Non-pigmented ciliary epithelial cell (primary cell): ENCODE measurements at places on chromosomes 7 and 10.

- DNase-seq, result no peak
Observed at GRCh38 chr7:29123626-29124190, 22.6 kb downstream of the CPVL start.

DNA sequence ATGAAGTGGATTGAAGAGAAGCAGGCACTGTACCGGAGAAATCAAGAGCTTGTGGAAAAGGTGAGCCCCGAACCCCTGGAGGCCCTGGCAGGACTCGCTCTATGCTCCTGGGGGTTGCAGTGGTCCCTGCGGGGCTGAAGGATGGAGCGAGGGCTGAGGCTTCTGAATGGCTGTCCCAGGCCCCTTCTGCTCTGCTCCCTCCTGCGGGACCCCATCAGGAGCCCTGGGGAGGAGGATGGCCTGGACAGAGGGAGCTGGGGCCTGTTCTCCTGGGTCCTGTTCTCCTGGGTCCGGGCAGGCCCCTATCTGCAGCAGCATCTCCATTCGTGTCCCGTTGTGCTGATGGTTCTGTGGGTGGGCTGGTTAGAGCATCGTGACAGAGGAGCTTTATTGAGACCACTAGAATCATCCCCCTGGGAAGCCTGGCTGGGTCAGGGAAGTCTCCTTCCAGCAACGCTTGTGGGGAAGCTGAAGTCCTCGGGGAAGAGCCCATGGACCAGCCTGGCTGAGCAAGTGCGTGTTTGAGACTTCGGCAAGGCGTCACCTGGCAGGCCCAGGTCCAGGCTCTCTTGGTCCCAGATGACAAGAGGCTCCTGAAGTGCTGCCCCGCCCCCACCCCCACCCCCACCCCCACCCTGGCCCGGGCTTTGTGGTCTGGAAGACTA is 41.1 kb upstream of the DPYSL4 start:
- no peak for DNase-seq

- DNase-seq, result no peak
Observed at GRCh38 chr10:69726850-69727249, 74.9 kb upstream of the COL13A1 start.

- DNase-seq, result no peak
Observed at GRCh38 chr10:24119896-24120295, 89.0 kb upstream of the KIAA1217 start.

GRCh38 chr10:133309720-133310398 is 1.1 kb downstream of the ZNF511 start:
- no peak for DNase-seq

DNA sequence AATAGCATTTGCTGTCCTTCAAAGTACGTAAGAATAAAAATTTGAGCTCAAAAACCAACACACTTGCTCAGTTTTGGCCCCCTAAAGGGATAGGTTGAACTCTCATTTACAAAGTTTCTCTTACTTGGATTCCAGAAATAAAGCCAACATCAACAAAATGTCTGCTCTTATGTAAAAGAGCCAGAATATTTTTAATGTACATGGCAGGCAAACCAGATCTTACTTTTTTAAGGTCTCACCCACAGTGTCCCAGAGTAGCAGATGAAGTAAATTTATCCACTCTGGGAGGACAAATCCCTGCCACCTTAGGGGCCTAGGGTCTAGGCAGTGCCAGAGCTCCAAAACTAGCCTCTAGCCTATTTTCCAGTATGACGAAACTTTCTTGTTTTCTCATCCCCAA is 159.6 kb downstream of the SKAP2 start:
- DNase-seq, result no peak

GRCh38 chr7:46604241-46604661 is 683.2 kb upstream of the IGFBP3 start:
- DNase-seq, result no peak

DNA sequence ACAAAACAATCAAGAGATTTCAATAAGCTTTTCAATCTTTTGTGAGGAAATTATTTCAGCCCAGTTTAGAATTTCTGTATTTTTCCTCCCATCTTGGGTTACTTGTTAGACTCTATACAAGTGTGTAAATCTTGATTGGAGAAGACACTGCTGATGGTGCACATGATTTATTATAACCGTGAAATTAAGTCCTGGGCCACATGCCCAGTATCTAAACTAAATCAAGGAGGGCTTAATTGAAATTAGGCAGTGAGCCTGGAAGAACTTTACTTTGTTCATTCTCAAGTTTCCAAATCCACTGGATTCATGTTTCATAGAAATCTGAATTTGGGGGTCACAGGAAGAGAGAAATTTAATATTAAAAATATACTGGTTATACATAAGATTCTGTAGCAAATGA is 44.5 kb downstream of the CSTF2T start:
- no peak for DNase-seq

- DNase-seq, result no peak
Observed at GRCh38 chr7:710161-710560, 16.3 kb upstream of the DNAAF5 start.

DNA sequence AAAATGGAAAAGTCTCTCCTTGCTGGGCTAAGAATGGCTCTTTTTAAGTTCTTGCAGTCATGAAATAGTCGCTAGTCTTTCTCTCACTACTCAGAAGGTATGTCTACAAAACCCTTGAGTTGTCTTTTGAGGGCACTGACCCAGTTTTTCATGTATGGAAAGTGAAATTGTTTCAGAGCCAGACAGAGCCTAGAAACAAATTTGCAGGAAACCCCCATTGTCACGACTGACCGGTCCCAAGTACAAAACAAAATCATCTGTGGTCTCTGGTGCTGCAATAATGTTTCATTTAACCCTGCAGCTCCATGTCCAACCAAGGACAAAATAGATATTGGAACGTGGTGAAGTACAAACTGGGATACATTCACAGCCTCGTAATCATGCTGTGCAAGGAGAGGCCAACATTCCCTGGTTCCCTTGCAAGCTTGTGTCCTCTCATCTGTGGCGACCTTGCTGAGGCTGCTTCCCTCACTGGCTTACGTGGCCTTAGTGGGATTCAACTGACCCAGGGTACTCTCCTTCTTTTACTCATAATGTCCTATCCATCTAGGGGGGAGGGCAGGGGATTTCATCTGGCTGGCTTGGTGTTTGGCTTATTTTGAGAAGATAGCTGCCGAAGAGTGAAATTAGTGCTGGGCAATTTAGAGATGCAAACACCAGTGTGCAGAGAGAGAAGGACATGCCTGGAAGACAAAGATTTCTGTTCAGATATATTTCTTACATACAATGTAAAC is 172.5 kb downstream of the IPMK start:
- DNase-seq, result no peak

DNA sequence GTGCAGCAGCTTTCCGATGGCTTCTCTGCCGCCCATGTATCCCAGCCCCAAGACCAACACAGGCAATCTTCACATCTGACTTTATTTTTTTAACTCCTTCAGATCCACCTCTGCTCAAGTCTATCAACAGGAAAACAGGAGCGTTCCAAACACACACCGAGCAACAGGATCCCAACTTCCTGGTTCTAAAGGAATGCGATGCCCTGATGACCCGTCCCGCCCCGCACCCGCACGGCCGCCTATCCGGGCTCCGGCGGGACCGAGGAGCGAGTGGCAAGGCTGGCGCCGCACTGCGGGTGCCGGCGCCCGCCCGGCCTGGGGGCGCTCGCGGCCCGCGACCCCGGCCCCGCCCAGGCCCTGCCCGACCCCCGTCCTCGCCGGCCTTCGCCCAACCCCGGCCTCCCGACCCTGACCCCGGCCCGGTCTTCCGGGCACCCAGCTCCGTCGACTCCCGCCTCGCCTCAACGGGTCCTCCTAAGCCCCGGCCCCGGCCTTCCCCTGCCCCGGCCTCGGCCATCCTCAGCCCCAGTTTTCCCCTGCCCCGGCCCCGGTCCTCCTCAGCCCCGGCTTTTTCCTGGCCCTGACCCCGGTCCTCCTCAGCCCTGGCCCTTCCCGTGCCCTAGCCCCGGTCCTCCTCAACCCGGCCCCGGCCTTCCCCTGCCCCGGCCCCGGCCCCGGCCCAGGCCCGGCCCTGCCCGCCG is 730 bp downstream of the LARP4B start:
- DNase-seq, result no peak

GRCh38 chr10:86017841-86018734 is 348.5 kb downstream of the GRID1 start:
- DNase-seq, result no peak

- DNase-seq, result no peak
Observed at GRCh38 chr7:27150568-27151340, 1.6 kb downstream of the HOXA3 start.

DNA sequence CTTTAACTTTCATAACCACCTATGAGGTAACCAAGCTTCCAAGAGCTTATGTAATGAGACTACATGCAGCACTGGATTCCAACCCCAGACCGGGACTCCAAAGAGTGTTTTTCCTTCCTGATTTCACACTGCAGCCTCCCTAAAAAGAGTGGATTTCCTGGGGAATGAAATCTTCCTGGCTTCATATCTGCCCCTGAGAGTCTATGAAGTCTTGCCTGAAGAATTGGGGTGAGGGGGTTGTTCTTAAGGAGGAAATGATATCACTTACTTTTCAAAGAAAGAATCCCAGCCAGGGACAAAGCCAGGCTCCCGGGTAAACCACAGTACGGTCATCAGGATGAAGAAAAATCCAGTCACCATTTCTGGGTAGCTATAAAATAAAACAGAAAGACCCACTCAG is 29.7 kb downstream of the STMP1 start:
- DNase-seq, result no peak

DNA sequence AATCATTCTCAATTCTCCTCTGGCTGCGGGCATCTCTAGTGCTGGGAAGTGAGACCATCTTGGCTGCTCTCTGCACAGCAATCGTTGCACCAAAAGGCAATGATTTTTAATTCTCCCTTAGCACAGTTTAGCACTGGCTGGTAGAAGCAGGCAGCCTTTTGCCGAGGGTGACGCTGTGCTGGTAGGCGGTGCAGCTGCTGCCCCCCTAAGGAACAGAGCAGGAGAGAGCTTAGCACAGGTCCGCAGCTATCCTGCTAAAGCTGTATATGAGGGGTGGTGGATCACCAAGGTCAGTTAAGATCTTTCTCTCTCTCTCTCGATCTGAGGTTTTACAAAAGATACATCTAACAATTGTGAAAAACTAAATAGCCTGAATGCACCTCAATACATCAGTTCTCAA is 390.1 kb downstream of the GATA3 start:
- no peak for DNase-seq

GRCh38 chr10:11135709-11136108 is 118.0 kb downstream of the CELF2 start:
- DNase-seq, result no peak

GRCh38 chr7:49776994-49777393 is 3.6 kb downstream of the VWC2 start:
- DNase-seq, result no peak

- DNase-seq, result no peak
Observed at GRCh38 chr7:91569728-91570457, 305.7 kb downstream of the FZD1 start.

GRCh38 chr7:105782391-105783042 is 93.9 kb downstream of the ATXN7L1 start:
- peak; percentile 76 for DNase-seq

- no peak for DNase-seq
Observed at GRCh38 chr7:104552102-104552501, 223.7 kb downstream of the LHFPL3 start.

GRCh38 chr7:82481499-82482097 is 38.0 kb upstream of the CACNA2D1 start:
- no peak for DNase-seq

DNA sequence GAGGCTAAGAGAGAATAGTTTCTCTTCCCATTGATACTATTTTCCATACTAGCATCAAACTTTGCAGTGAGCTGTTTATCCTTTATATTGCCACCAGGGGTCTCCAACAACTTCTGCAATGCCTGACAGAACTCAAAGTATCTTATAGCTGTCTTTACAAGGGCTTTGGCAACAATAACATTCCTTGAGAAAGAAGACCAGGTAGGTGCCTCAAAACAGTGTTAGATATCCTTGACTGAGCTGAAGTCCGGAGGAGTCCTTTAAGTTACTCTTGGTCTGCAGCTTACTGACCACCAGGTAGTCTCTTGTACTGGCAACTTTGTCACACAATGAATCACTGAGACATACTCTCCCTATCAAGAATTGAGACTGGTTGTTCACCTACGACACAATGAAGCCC is 30.0 kb upstream of the TES start:
- DNase-seq, result no peak

DNA sequence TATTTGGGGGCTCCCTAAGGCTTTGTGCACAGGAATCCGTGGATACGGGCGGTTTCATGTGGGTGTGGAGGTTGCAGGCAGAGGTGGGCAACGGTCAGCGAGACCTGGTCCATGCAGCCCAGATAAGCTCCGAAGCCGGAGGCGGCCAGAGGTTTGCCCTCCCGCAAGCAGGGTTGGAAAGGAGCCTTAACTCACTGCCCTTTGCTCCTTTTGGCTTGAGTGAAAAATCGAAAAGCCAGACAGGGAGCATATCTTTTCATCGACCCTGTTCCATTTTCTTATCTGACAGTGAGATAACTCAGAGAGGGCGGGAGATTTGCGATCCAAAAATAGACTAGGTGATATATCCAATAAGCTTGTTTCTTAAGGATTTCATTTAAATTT is 1.5 kb downstream of the GRM3 start:
- no peak for DNase-seq

DNA sequence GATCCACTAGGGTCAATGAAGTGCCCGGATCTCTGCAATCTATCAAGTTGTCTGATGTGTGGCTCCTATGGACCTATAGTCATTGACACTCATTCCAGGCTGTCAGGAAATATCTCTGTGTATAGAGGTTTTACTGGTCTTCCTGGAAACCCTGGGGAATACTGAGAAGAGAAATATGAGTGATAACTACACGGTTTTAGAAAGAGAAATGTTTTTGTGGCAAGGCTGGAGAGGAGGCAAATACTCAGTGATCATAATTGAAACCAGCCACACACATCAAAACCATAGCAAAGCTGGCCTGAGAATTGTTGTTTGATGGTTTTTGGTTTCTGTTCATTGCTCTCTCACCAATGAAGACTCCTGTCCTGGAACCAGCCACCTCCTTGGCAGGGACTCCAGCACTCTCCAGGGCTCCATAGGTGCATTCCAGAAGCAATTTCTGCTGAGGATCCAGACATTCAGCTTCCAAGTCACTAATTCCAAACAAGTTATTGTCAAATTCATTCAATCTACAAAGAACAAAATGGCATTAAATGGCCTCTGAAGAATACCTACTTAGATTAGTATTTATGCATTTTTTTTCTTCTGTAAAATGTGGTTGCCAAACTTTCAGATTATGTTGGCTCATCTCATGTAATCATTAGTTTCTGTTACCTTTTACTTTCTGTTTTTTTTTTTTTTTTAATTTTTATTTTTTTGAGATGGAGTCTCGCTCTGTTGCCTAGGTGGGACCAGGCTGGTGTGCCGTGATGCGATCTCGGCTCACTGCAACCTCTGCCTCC is 108.6 kb upstream of the ABI1 start:
- DNase-seq, result no peak

DNA sequence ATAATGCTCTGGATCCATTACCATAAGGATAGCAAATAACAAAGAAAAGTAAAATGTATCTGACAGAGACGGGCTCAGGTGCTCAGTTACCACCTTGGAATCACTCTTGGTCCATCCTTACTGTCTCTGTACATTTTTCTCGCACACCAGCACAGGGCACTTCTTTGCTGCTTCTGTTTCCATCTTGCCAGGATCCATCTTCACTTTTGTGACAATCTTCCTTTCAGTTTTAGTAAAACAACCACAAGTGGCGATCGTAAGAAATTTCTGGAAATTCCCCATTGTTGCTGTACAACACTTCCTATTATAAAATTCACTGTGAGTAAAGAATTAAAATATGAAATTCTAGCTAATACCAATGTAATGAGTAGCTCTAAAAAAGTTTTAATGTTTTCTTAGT is 695.5 kb downstream of the GRM8 start:
- DNase-seq, result no peak
